Stimulated activated CD4-positive, alpha-beta T cell treated with anti-CD3 and anti-CD28 coated beads, Interleukin-2, amount 100 ng/mL, for 48 hours (primary cell): ENCODE measurements at places on chromosomes 7 and 10.
A peak's percentile ranks its signal among the peaks of the same experiment; 100 is the strongest.

DNA sequence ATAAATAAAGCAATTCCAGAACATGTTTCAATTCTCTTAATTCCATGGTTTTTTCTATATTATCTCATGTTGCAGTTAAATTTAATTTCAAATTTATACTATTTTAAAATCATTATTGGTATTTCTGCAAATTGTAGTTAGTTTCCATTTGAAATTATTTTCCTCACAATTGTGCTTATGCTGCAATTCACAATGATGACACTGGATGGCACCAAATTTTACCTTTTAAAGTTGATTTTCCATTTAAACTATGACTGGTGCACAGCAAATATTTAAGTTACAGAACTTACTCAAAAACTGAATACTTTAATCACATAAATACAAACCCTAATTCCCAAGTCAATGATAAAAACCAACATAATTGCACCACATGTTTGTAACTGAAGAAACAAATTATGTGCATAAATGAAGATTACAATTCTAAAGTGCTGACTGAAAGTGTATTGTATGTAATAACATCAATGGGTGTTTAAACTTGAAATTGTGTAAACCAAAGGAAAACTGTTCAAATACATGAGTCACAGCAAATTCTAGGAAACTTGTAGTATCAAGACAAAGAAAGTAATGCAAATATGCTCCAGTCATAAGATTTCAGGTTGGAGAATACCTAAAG is 75.3 kb upstream of the AASS start:
- no peak for DNase-seq

- DNase-seq, result no peak
These were observed 26.2 kb downstream of the PALD1 start for GRCh38 chr10:70504521-70505358.

DNA sequence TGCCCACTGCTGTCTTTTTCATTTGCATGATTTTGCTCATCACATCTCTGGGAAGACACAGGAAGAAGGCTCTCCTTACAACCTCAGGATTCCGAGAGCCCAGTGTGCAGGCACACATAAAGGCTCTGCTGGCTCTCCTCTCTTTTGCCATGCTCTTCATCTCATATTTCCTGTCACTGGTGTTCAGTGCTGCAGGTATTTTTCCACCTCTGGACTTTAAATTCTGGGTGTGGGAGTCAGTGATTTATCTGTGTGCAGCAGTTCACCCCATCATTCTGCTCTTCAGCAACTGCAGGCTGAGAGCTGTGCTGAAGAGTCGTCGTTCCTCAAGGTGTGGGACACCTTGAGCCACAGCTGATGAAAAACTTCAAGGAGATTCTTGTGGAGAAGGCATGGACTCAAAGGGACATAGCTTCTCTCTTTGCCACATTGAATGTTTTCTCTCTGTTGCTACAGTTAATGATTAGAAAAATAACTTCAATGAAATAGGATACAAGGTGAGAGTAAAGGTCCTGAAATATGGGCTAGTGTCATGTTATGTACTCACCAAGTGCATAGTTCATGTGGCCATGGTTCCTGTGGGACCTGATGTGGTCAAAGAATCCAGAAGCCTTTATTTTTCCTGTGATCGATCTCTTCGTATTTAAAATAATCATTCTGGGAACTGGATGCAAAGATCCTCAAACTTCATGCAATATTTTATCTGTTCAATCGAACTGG is 970 bp downstream of the TAS2R60 start:
- no peak for DNase-seq

DNA sequence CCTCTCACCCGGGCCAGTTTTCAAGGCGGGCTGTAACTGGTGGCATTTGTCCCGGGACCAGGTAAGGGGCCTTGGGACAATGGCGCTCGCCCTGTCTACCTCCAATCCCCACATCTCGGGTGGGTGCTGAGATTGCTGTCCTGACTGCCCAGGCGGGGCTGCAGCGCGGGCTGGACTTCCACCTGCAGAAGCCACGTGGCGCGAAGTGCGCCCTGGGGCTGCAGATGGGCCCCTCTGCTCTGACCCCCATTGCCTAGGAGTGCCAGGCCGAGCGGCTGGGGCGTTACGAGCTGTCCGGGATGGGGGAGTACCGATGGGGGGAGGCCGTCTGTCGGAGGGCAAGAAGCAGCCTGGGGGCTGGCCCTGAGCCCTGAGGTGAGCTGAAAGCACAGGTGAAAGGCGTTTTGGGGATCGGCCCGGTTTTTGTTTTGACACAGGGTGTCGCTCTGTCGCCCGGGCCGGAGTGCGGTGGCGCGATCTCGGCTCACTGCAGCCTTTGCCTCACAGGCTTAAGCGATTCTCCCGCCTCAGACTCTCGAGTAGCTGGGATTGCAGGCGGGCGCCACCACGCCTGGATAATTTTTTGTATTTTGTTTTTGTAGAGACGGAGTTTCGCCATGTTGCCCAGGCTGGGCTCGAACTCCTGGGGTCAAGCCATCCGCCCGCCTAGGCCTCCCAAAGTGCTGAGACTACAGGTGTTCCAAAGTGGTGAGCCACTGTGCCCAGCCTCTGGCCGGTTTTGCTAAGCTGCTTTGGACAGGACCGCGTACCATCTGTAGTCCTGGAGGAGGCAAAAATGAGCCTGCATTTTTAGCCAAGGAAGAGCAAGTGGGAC is at the start of gene SFXN2:
Gene SFXN2, plus strand, starts transcription at position 16 of the 835 bp plus-strand sequence. CDS start 12,001 bp downstream, outside the sequence.
- DNase-seq, result peak; percentile 40

DNA sequence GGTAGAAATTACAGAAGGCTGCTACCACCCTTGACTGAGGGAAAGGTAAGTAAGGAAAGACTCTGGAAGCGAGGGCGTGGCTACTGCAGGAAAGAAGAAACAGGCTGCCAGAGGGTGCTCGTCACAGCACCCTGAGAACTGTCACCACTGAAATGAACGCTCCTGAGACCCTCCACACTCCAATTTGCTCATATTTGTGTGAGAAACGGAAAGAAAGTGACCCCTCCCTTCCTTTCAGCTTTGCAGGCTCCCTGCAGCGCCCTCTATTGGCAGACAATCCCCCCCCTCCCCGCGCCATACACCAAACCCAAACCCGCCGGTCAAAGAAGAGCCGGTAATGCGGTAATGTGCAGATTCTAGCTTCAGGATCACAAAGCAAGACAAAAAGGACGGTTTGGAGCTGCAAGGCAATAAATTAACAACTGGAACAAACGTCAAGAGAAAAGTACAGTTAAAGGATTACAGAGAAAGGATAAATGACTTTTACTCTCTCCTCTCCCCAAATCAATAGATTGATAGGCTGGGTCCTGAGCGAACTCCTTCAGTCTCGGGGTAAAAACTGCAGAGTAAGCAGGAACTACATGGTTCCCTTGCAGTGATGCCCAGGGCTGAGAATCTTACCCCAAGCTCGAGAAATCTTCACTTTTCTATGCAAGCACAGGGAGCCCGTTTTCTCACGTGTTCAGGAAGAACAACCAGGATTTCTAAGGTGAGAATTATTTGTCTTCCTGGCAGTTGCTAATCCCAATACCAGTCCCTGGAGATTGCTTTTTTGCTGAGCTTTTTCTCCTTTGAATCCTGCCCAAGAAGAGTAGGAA is 47.6 kb downstream of the STEAP1B start:
- DNase-seq, result peak; percentile 42

DNA sequence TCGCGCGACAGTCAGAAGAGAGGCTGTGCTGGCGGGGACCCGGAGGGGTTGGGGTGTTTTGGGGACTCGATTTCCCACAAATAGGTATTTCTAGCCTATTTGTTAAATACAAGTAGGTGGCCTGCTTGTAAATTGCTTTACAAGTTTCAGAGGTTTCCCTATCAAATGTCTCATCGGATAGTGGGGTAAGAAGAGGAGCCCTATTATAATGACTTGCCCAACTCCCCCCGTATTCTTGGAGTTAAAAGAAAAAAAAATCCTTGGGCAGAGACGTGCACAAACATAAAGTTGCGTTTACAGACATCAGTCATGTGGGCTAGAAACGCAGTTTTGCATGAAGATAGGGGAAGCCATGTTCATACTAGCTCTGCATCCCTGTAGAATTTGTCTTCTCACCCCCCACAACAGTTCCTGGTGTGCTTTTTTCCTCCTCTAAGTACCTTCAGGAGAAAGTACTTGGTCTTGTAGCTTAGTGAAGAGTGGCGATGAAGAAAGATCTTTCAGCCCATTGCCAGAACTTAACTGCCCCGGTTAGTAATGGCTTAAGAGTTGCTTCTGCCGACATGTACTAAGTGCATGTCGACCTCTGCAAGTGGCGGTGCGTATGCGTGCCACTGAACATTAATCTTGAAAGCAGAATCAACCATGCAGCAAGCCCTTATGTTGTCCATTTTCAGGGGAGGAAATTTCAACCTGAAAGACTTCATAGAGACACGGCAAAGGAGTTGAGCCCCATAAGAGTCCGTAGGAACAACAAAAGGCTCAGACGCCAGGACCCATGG is 832 bp upstream of the TIAL1 start:
- no peak for DNase-seq

DNA sequence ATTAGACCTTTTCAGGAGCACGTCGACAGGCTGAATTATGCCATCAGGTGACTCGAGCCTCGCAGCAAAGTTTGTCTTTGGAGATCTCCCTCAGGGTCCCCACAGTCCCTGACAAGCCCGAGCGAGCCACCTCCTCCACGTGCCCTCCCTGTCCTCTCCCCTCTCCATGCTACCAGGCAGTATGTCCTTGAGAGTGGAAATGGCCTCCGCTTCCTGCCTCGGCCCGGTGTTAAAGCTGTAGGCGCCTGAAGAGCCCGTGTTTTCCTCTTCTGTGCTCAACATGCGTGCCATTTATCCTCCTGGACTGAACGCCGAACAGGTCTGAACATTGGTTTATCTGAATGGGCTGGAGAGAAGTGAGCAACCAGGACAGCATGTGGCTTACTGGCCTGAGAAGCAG is 82.6 kb downstream of the GPR26 start:
- no peak for DNase-seq

DNA sequence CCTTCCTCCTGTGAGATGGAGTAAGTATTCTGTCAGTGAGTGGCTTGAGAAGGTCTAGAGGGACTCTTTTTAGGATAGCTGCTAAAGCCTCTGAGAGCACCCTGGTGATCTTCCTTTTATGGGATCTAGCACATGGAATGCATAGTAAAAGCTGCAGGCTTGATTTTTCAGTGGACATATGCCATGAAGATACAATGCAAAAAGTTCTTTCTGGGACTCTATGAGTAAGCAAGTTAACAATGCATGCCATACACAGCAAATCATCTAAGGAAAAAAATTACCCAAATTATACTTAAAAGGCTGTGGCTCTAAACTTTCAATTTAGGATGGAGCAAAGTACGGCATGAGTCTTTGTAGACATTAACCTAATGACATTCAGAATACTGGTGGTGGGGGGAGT is 154.5 kb downstream of the SGMS1 start:
- DNase-seq, result no peak

DNA sequence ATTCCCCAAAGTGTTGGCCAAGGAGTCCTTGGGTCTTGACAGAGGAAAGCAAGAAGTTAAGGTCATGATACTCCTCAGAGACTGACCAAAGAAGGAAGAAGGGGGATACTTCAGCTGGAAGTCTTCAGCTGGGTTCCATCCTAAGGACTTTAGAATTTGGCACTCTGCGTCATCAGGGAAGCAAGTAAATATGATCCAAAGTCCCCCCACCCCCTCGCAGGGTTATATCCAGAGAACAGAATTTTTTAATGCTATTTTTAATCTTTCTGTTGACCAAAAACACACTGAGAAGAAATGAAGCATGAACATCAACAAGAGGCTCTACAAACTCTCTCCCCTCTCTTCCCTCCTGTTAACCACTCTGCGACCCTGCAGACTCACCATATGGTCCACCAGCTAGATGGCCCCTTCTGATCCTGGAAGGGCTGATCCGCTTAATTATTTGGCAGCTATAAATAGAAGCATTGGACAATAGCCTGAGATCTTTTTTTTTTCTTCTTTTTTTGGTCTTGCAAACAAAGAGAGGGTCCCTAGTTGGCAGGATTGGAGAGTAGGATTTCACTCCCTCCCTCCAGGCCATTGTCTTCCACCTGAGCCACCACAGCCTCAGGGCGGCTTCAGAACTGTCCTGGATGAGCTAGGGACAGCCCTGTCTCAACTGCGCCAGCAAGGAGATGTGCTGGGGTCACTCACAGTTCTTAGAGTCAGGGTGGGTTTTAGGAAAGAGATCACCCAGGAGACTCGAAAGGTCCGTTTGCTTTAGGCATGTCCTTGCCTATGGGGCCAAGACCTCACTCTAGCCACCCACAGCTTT is 196.0 kb downstream of the KCNMA1 start:
- no peak for DNase-seq

DNA sequence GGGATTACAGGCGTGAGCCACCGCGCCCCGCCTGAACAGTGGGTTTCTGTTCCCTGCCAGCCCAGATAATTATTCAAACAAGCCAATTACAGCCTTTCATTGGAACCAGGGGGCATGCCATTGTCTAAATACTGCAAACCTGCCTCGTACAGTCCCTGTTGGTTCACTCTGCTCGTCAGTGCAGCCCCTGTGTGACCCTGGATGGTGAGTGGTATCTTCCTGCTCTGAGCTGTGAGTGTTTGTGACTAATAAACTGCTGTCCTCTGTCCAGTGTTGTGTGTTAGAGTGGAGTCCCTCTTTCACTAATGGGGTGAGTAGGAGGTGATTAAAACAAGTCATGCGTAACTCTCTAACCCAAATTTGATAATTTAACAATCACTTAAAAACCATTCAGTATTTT is 176.5 kb upstream of the FAM3C start:
- no peak for DNase-seq

DNA sequence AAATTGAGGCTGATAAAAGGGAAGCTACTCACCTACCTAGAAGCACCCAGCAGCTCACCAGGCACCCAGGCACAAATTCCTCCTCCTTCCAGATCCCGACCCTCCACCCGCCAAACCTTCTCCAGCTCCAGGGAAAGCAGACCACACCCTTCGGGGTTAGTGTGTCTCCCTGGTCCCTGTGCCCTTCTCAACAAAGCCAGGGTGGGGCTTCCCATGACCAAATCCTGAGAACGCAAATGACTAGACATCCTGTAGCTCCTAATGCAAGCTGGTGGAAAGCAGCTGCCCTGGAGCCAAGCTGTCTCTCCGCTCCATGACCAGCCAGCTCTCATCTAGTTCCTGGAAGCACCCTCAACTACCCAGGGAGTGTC is 4.4 kb downstream of the TBX20 start:
- no peak for DNase-seq

DNA sequence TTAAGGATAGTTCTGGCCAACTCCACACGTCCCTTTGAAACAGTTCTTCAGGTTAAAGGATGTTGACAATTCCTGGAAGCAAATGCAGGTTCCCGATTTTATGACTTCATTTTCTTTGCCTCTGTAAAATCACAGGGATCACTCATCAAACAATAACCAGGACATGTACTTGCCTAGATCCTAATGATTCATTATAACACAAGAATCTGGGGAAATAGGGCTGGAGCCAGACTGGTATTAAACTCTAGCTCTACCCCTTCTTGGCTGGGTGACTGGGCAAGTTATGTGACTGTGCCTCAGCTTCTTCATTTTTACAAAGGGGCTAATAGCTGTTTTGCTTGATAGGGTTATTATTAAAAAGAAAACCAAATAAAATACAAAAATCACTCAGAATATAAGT is 56.0 kb upstream of the KCND2 start:
- no peak for DNase-seq
